ENCODE measurements at places on chromosomes 11 and 22.

GRCh38 chr22:21779444-21779843 lies 43.9 kb upstream of the YPEL1 start:
- no peak for DNase-seq

- no peak for DNase-seq
These were observed 42.1 kb upstream of the CCDC34 start for GRCh38 chr11:27405134-27405533.

- no peak for DNase-seq
These were observed 304.9 kb upstream of the PLET1 start for GRCh38 chr11:112565551-112565950.

- no peak for DNase-seq
These were observed 119.7 kb upstream of the ZC3H12C start for GRCh38 chr11:109973486-109973885.

GRCh38 chr11:80168796-80169195 lies 728.0 kb upstream of the TENM4 start:
- no peak for DNase-seq

- DNase-seq: no peak
These were observed 634.1 kb downstream of the LRRC4C start for GRCh38 chr11:40825201-40825834.

- no peak for DNase-seq
These were observed 222.9 kb downstream of the ST3GAL4 start for GRCh38 chr11:126578426-126578825.

GRCh38 chr11:64568041-64568571 lies 22.9 kb upstream of the SLC22A12 start:
- no peak for DNase-seq

GRCh38 chr22:35069541-35069940 lies 3.6 kb downstream of the ISX start:
- no peak for DNase-seq

DNA sequence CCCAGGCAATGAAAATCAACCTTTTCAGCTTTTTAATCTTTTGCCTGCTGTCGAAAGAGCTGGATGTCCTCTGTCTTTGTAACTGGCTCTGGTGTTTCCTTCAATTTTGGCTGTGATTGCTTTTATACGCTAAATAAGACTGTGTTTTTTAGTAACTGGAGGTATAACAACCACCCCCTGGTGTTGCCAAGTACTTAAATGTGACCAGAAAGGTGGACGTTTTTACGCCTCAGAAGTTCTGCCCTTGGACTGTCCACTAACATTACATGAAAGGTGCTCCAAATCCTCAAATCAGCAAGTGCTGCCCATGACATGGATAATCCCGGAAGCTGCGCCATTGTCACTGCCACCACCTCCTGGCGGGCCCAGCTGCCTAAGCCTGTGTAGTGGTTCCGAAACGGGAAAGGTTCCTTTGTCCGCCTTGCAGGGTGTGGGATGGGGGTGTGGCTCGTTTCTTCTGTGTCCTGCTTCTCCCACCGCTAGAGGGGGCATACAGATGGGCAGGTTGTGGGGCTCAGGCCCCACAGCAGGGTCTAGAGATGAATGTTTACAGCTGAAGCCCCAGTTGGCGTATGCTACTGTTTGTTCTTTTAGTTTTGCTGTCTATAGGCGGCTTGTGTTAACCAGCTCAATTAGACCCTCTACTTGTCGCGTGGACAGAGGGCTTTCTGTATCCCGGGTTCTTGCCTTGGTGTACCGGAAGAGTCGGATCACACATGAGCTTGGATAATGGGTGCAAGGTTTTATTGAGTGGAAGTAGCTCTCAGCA lies 82.2 kb upstream of the SEPTIN5 start:
- peak; percentile 69 for DNase-seq

GRCh38 chr11:130087294-130087926 lies 17.7 kb downstream of the APLP2 start:
- peak; percentile 59 for DNase-seq

DNA sequence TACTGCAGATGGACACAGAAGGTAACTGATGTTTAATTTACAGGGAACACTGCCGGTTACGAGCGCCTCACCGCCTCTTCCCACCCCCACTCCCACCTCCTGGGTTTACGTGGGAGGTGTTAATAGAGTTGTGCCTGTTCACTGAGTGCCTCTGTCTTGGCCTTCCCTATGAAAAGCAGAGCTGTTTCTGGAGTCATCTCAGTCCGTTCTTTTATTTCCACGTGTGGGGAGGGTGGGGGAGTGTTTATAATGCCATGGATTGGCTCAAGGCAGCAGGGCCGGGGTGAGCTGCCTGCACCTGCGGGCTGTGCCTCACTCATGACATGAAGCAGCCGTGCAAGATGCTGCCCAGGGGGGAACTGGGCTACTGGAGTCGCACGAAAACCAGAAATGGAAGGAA lies 322.7 kb downstream of the CADM1 start:
- no peak for DNase-seq
